WTC11 (cell line): ENCODE measurements at places on chromosomes 11 and 22.

DNA sequence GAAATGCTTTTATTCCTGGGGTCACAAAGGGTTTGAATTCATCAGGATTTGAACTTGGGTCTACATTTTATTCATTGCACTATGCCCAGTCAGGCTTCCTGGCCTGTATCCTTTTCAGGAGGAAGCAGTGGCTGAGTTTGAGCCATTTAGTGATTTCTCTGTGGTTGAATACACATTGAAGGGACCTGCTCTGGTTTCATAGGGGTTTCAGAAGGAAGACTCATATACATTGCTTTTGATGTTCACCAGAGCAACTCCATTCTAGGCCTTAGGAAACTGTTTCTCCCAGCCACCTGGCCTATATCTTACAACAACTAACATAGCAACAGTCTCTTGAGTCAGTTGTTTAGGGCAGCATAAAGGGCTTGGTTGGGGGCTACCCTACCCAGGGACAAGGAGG, 165.7 kb downstream of the INSC start:
- DNase-seq: no peak

DNA sequence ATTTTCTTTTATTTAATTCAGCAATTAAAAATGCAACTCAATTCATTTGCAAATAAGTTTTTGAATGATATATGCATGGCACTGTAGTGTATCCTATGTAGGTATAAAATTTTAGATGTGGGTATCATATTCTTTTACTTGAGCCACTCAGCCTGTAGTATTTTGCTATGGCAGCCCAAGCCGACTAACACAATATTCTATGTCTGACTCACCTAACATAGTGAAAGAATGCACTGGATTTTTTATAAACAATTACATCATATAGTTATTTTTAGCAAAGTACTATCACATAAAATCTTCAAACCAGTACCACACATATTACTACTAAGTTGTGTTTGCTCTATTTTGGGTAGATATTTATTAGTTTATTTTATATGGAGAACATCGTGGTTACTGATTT, 21.9 kb upstream of the GRIA4 start:
- no peak for DNase-seq

DNA sequence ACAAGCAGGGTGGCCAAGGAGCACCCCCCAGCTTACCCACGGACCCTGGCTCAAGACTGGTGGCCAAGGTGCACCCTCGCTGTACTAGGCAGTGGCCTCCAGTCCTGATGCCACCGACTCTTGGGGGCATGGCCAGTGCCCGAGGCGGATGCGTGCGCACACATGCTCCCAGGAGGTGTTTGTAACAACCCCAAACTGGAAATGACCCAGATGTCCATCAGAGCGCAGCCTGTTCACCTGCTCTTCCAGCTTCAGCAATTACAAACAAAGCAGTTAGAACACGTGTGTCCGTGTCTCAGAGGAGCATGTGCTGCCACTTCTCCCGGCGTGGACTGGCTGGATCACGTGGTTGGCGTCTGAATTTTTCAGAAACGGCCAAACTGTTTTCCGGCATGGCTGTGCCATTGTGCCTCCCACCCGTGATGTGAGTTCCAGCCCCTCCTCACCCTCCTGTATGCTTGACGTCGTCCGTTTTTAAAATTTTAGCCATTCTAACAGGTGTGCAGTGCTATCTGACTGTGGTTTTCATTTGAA, 7.1 kb upstream of the MUC6 start:
- no peak for DNase-seq

DNA sequence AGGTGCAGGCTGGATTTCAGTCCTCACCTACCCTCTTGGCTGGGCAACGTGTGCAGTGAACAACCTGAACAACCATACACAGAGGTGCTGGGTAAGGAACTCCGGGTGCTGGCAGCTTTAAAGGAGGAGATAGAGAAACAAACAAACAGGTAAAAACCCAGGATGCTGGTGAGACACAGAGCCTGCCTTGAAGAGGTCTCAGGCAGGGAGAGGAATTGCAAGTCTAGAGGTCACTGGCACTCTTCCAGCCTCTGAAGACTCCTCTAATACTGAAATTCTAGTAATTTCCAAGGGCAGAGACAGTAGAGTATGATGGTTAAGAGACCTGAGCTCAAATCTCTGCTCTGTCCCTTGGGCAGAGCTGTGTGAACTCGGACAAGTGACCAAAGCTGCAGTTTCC, 192.5 kb downstream of the CEP164 start:
- no peak for DNase-seq

DNA sequence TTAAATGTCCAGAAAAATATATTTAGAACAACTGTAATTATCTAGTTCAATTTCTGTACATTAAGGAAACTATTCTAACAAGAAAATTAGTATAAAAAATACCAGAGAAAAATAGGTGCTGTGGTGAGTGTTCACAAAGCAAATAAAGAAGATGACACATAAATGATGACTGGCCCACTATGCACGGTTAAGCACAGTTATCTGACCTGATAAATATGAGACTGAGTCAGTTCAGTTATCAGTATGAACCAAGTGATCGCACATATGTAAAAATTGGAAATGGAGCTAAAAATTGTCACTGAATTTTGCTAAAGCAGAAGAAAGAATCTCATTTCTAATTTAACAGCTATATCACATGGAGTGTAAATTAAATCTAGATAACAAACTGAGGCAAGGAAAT, 18.8 kb upstream of the MAML2 start:
- DNase-seq: no peak

GRCh38 chr22:49983148-49984042, 22.8 kb downstream of the PIM3 start:
- peak; percentile 66 for DNase-seq

- DNase-seq: no peak
Observed at GRCh38 chr11:75902631-75903030, 87.6 kb downstream of the UVRAG start.

DNA sequence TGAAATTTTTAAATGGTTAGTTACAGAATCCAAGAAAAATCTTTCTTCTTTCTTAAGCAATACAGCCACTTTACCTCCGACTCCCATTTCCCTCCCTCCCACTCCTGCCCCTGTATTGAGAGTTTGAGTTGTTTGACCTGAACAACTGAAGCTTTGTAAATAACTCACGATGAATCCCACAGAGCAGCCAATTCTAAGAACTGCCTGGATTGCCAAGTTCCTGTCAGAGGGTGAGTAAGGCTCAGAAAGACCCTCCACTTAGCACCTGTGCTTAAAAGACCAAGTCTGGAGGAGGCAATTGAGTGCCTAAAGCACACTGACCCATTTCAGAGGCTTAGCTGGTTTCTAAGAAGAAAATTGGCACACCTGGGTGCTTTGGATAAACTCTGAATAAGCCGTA, 158.5 kb downstream of the MSANTD4 start:
- DNase-seq: no peak

DNA sequence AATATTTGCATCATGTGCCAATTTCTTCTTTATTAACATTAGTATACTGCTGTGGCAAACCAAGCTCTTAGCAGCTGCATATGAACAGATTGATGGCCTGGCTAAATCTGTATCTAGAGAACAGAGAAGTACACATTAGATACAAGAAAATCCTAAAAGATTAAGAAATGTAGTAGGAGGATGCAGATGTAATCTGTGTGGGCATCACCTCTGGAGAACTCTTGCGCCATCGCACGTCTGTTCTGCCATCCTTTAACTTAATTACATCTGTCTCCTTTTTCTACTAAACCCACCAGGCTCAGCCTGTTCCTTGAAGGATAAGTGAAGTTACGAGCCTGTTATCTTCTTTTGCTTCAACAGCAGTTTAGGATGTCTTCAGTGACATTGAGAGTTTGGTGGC, 196.4 kb upstream of the PITPNB start:
- DNase-seq: no peak

GRCh38 chr11:84261707-84262106, 975.5 kb upstream of the CCDC90B start:
- peak; percentile 38 for DNase-seq

DNA sequence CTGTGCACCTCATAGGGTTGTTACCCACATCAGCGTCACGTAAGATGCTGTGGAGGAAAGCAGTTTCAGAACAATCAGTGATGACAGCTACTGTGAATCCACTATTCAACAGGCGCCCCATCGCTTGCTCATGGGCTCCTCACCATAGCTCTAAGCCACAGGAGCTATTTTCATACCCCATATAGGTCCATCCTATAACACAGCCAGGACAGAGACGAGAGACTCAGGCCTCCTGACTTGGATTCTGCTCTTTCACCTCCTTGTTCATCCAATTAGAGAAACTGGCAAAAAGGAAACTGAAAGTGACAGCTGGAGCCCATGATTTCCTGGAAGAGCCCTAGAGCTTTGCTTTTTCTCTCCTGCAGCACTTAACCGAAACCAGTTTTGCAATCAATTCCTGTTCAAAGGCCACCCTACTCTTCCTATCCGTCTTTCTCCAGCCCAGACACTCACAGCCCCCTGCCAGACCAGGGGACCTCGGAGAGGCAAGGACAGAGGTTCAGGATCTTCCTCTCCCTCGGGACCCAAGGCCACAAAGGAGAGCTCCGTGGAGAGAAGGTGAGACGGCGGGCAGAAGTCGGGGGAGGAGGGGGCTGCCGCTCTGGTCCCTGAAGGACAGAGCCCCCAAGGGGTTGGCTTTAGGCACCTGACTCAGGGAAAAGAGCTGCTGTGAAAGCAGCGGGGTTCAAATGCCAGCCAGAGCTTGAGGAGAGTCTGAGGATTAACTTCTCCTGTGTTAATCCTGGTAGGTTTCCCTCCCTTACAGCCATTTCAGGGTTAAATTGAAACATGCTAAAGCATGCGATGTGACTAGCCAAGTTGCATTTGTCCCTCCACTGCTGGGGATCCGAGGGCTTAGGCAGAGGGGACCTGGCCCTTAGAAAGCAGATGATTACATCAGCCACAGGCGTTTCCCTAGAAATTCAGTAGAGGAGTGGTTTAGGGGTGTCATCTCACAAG, at the start of gene APOL6:
Gene APOL6, plus strand, starts transcription at position 381 of the 960 bp plus-strand sequence. CDS start 7,980 bp downstream, outside the sequence.
- no peak for DNase-seq

- no peak for DNase-seq
Observed at GRCh38 chr11:4197112-4197511, 102.5 kb downstream of the RRM1 start.

DNA sequence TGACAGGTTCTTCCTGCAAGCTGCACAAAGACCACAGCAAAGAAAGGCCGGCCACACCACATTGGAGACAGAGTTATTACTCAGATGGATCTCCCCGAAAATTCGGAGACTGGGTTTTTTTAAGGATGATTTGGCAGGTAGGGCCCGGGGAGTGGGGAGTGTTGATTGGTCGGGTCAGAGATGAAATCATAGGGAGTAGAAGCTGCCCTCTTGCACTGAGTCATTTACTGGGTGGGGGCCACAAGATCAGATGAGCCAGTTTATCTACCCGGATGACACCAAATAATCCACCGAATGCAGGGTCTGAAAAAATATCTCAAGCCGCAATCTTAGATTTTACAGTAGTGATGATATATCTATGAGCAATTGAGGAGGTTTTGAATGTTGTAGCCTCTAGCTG, 401.8 kb upstream of the FAT3 start:
- DNase-seq: no peak

GRCh38 chr11:2681408-2682145, 18.2 kb downstream of the KCNQ1OT1 start:
- DNase-seq: no peak

GRCh38 chr22:36737776-36738175, 34.2 kb upstream of the CACNG2 start:
- DNase-seq: no peak

DNA sequence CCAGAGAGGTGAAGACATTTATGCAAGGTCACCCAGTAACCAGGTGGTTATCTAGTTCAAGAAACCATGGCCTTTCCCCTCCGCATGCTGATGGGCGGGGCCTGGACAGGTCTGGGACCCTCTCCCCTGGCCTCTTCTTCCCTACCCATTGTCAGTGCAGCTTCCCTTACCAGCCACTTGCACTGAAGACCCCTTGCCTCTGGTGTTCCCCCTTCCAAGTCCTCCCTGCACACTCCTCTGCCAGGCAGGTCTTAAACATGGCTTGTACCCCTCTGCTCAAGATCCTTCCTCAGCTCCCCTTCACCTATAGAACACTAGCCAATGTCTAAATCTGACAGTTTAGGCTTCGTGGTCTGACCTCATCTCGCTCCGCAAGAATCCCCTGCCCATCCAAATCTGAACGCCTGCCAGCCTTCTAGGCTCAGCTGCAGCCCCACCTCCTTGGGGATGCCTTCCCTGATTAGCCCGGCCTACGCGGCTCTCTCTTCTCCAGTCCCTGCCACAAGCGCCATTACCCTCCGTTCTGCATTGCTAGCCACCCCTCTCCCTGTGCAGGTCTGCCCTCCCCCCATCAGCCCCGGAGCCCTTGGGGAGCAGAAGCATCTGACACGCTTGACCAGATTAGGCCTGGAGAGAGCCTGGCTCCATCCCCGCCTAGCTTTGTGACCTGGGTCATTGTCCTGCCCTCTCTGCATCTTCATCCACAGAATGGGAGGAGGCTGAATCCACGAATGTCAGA, 213.8 kb downstream of the DSCAML1 start:
- no peak for DNase-seq

DNA sequence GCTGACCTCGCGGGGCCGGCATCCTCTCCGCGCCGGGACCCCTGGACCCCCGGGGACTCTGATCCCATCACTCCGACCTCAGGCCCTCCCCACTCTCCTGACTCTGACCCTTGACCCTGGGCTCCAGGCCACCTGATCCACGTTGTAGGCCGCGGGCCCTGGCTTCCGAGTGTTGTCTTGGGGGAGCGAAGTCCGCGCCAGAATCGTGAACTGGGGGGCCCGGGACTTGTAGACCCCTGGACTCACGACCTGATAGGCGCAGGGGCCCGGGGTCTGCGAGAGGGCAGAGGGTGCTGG, 716 bp upstream of the TYMP start:
- DNase-seq: no peak

DNA sequence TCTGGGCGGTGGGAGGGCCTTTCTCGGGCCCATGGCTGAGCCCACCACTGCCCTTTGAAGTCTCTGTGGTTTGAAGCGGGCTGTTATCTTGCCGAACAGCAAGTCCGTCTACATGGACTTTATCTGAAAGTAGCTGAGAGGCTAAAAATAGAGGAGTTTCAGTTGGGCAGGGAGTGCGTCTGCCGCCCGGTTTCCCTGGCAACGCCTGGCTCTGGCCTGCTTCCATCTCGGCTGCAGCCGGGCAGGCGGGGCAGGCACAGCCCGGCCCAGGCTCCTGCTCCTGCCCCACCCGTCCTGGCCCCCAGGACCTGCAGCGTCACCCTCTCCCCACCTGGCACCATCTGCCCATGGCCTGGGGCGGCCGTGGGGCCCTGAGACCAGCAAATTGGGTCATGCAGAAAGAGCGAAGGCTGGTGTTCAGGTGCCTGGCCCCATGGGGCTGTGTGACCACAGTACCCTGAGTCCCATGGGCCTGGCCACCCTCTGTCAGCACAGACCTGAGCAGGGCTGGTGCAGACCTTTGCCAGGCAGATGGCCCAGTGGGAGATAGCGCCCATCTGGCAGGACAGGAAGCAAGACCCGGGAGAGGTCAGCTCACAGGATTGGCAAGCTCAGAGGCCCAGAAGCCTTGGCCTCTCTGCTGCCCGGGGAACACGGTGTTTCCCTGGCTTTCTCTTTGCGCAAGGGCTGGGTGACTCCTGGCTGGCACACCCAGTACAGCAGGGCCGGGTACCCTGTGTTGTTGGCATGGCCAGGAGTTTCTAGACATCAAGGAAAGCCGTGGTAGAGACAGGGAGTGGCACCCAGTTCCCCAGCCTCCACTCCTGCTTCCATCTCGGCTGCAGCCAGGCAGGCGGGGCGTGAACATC, 79.1 kb upstream of the KCNQ1OT1 start:
- DNase-seq: peak; percentile 9
